HFFc6 (cell line): ENCODE measurements at places on chromosomes 16 and 17. TPM values are rescaled to one million over a fixed set of nuclear protein-coding genes. Genes with fewer than 3 reads are reported as not detected.

Gene ASIC2
- not detected in 2 replicates for total RNA-seq

Gene TOX3
- total RNA-seq: not detected in 3 replicates

Gene KRTAP2-4
- not detected in 2 replicates for total RNA-seq

Gene KRTAP9-2
- not detected in 2 replicates for total RNA-seq

Gene DPEP3
- not detected in 3 replicates for total RNA-seq

Gene CCL14
- not detected in 3 replicates for total RNA-seq

Gene FAM171A2
- total RNA-seq: 1.6 to 2.4 TPM (median 1.8 TPM) in 3 replicates

Gene MLLT6
- total RNA-seq: 28.0 to 32.9 TPM (median 28.6 TPM) in 3 replicates

Gene EVPL
- total RNA-seq: not detected in 3 replicates

Gene MEFV
- total RNA-seq: 0.09 TPM in 1 of 3 replicates, not detected in the others

Gene ZFPM1
- total RNA-seq: 5.1 to 6.4 TPM (median 5.8 TPM) in 3 replicates

Gene DUXB
- not detected in 2 replicates for total RNA-seq

Gene HSF4
- total RNA-seq: 4.6 to 5.7 TPM (median 5.1 TPM) in 3 replicates

DNA sequence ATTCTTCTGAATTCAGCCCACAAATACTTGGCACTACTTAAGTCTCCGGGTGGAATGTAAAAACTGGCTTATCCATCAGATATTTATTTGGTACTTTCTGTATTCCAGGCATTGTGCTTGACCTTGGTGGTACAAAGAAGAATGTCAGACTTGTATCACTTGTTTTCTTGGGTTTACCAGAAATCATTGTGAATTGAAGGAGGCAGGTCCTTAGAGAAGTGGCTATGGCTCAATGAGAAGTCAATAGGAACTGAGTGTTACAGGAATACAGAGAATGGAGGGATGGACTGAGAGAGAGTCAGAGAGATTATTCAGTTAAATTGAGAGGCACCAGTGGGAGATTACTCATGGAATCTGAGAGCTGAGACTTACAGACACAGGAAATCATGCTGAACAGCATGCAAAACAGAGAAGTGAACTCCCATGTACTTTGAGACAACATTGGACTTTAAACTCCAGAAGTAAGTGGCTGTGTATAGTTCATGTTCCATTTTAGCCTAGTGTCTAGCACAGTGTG lies 704.1 kb downstream of the CDH11 start:
- H3K4me1 ChIP-seq: peaks cover 49% of the 10 kb centered on the region
- no peaks in the 10 kb centered on the region for H3K27me3 ChIP-seq
- H3K27ac ChIP-seq: peak overlapping the region; percentile 69
- H3K4me3 ChIP-seq: peak overlapping the region; percentile 33; the same call in 1 of the 2 replicates
- H3K36me3 ChIP-seq: peaks cover 5% of the 10 kb centered on the region

GRCh38 chr17:29619251-29619650 lies 3.5 kb downstream of the CORO6 start:
- H3K4me3 ChIP-seq: no peak overlapping the region
- H3K4me1 ChIP-seq: peaks cover 59% of the 10 kb centered on the region
- peaks cover 2% of the 10 kb centered on the region for H3K27me3 ChIP-seq
- no peaks in the 10 kb centered on the region for H3K36me3 ChIP-seq

- no peaks in the 10 kb centered on the region for H3K36me3 ChIP-seq
- H3K4me3 ChIP-seq: no peak overlapping the region
- H3K27me3 ChIP-seq: peaks cover 10% of the 10 kb centered on the region
- no peaks in the 10 kb centered on the region for H3K4me1 ChIP-seq
These were observed 144.4 kb downstream of the CCT6B start for GRCh38 chr17:34816848-34817247.

DNA sequence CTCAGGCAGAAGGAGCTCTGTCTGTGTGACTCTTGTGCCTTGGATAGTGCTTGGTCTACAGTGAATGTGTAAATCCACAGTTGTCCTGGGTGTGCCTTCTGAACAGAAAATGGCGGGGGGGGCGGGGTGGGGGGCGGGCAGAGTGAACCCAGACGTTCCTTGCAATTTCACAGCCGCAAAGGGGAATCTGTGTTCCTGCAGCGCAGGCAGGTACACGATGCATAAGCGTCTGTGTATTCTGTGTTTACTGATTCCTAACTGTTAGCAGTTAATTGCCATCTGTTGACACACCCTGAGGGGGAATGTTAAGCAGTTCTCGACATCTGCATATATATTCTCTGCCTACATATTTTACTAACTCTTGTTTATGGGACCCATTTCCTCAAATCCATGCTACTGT lies 123.5 kb upstream of the ZFHX3 start:
- no peaks in the 10 kb centered on the region for H3K36me3 ChIP-seq
- peaks cover 4% of the 10 kb centered on the region; the same call in 1 of the 2 replicates for H3K27me3 ChIP-seq
- H3K4me1 ChIP-seq: peaks cover 61% of the 10 kb centered on the region
- DNase-seq: no peak
- no peak overlapping the region for H3K27ac ChIP-seq

DNA sequence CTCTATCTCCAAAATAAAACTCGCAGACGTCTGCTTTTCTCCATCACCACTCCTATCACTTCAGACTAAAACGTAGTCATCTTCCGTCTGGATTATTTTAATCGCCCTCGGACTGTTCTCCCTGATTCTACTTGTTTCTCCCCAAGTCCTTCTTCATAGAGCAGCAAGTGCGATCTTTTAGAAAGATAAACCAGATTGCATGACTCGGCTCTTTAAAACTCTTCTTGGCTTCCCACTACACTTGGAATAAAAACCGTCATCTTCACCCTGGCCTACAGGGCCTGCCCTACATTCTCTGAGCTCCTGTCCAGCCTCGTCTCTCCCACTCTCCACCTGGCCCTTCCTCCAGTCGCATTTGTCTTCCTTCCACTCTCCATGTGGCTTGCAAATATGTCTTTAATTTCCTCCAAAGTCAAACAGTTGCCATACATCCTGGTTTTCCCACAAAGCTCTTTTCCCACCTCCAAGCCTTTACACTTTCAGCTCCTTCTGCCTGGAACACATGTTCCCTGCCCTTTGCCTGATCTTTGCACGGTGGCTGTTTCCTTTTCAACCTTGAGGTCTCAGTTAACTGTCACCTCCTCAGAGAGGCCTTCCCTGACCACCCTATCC lies 70.5 kb upstream of the DHX40 start:
- H3K27ac ChIP-seq: no peak overlapping the region
- no peak for DNase-seq
- H3K4me3 ChIP-seq: no peak overlapping the region

DNA sequence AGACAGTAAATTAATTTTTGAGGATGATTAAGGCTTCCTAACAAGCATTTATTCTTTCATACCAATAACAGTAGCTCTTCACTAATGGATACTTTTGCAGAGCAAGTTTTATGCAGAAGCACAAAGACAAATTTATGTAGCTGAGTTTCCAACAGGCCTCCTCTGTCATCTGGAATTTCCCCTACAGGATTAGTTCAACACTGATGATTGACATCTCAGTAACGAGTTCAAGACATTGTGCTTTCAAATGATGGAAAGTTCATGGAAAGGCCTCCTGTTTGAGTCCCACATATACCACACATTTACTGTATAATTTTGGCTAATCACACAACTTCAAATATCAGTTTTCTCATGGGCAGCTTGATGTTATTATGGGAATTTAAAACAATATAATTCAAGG lies 40.6 kb downstream of the ABCA10 start:
- no peaks in the 10 kb centered on the region for H3K36me3 ChIP-seq
- H3K27me3 ChIP-seq: no peaks in the 10 kb centered on the region; the same call in none of the 2 replicates
- H3K4me1 ChIP-seq: no peaks in the 10 kb centered on the region
- no peak overlapping the region for H3K27ac ChIP-seq

GRCh38 chr17:57941384-57942370 lies 13.5 kb downstream of the CUEDC1 start:
- peaks cover 70% of the 10 kb centered on the region for H3K4me1 ChIP-seq
- no peak for DNase-seq
- peaks cover 8% of the 10 kb centered on the region; the same call in 1 of the 2 replicates for H3K36me3 ChIP-seq
- H3K27ac ChIP-seq: peak overlapping the region; percentile 71

- H3K27ac ChIP-seq: no peak overlapping the region
- no peak for DNase-seq
- H3K4me1 ChIP-seq: no peaks in the 10 kb centered on the region
- no peaks in the 10 kb centered on the region for H3K27me3 ChIP-seq
- H3K36me3 ChIP-seq: 0 out of 2 replicates have a peak, but pooled peaks cover 8% of the 10 kb centered on the region
These were observed 696.9 kb downstream of the KCNJ2 start for GRCh38 chr17:70865993-70866804.

DNA sequence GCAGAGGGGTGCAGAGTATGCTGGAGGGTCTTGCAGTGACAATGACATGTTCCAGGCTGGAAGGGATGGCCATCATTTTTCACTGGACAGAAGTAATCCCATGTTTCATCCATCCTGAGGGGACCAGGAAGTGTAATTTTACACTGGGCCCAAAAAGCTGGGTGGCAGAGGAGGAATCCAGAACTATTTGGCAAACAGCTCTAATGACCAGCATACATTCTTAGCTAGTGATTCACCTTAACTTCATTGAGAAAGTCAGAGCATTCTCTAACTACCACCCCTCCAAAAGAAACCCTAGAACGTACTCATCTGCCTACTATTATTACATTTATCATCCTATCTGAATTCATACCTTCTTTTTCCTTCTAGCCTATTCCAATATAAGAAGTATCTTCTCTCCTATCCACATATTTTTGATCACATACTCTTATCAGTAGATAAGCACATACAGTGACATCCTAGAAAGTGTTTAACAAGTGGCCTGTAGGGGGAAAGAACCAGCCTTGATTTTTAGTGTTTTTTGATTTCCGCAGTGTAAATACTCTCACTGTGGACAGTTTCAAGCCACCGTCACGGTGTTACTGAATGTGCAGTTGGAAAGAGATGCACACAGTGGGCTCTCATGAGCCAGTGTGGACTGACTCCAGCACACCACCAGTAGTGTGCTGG lies 118.1 kb downstream of the FTO start:
- peak; percentile 73 for DNase-seq
- no peaks in the 10 kb centered on the region for H3K27me3 ChIP-seq
- H3K27ac ChIP-seq: peak overlapping the region; percentile 70
- peaks cover 18% of the 10 kb centered on the region for H3K4me1 ChIP-seq
- H3K36me3 ChIP-seq: no peaks in the 10 kb centered on the region

- peaks cover 10% of the 10 kb centered on the region for H3K36me3 ChIP-seq
- H3K4me3 ChIP-seq: no peak overlapping the region
- H3K4me1 ChIP-seq: peaks cover 17% of the 10 kb centered on the region
These were observed 15.4 kb upstream of the SPATA32 start for GRCh38 chr17:45277216-45277849.

- H3K4me3 ChIP-seq: no peak overlapping the region
- H3K36me3 ChIP-seq: no peaks in the 10 kb centered on the region
- DNase-seq: no peak
- H3K4me1 ChIP-seq: no peaks in the 10 kb centered on the region
These were observed 218.9 kb downstream of the USP22 start for GRCh38 chr17:20823905-20824304.

DNA sequence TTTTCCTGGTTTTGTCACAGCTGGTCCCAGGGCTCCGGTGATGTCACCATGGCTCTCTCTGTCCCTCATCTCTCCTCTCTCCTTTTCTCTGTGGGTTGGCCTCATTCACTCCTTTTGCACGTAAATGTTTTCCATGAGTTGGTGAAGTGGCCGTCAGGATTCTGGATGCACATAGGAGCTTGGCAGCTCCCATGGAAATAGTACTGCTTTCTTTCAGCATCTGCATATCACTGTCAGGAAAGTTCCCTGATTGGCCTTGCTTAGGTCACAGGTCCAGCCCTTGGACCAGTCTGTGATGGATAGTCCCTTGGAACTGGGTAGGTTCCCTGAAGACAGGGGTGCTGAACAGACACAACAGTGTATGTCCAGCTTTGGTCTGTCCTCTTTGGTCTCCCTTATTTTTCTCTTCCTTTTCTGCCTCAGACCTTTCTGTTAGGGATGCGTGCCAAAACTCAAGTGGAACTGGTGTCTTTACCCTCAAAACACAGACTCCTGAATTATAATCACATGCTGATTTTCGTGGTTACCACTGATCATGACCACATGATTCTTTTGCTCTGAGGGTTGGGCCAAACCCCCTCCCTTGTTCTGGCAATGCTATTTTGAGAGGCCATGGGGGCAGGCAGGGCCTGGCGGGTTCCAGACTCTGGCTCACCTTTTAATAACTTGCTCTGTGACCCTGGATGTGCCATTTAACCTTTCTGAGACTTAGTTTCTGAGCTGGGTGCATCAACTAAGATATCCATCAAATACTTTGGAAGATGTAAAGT lies 99.0 kb downstream of the MSI2 start:
- H3K4me1 ChIP-seq: peaks cover 19% of the 10 kb centered on the region
- peaks cover 10% of the 10 kb centered on the region for H3K36me3 ChIP-seq
- no peak for DNase-seq
- H3K4me3 ChIP-seq: no peak overlapping the region
- H3K27me3 ChIP-seq: peaks cover 2% of the 10 kb centered on the region; the same call in 1 of the 2 replicates

- H3K36me3 ChIP-seq: peaks cover 32% of the 10 kb centered on the region
- peak overlapping the region; percentile 95 for H3K27ac ChIP-seq
- peaks cover 24% of the 10 kb centered on the region for H3K4me1 ChIP-seq
- H3K4me3 ChIP-seq: peak overlapping the region; percentile 96
- DNase-seq: peak; percentile 51
These were observed 514 bp downstream of the UBFD1 start for GRCh38 chr16:23557779-23558702.

DNA sequence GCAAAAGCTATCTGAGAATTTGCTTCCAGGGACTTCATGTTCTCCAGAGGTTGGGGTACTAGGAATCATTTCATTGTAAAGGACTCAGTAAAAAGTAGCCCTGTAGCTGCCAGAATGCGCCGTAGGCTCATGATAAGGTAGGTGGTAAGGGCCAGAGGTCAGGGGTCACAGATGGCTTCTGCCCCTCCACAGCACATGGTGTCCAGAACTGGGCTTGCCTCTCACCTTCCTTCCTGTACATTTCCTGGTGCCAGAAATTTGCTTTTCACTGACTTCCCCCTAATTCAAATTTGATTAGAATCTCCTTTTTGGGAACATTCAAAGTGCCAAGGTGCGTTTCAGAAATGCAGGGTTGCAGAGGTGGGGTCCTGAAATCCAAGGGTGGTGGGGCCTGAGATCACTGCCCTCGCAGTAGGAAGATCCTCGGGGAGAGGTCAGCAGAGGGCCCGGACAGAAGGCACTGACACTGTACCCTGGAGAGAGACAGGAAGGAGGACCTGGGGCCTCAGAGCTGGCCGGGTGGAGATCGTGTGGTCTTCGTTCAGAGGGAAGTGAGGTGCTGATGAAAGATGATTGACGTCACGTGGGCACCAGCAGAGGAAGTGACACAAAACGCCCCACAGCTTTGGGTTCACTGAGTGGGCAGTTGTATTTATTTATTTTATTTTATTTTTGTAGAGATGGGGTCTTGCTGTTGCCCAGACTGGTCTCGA lies 25.5 kb upstream of the METRNL start:
- peak overlapping the region; percentile 64 for H3K27ac ChIP-seq
- H3K36me3 ChIP-seq: no peaks in the 10 kb centered on the region; the same call in 1 of the 2 replicates
- peaks cover 33% of the 10 kb centered on the region for H3K4me1 ChIP-seq
- peaks cover 2% of the 10 kb centered on the region; the same call in 1 of the 2 replicates for H3K27me3 ChIP-seq
- no peak overlapping the region for H3K4me3 ChIP-seq

- H3K36me3 ChIP-seq: peaks cover 13% of the 10 kb centered on the region; the same call in 1 of the 2 replicates
- peaks cover 6% of the 10 kb centered on the region; the same call in 1 of the 2 replicates for H3K27me3 ChIP-seq
- no peak overlapping the region for H3K27ac ChIP-seq
- DNase-seq: no peak
These were observed 40.3 kb upstream of the GNG13 start for GRCh38 chr16:840561-841454.
